A549 treated with dexamethasone at 1 μM for 4 hours (cell line): ENCODE measurements at places on chromosomes 7 and 10. TPM values are rescaled to one million over a fixed set of nuclear protein-coding genes. Genes with fewer than 3 reads are reported as not detected.

The VPS26A gene
- total RNA-seq = 51.2 to 66.6 TPM (median 54.1 TPM) in 5 replicates

The POU6F2 gene
- not detected in 5 replicates for total RNA-seq

The ABCB4 gene
- total RNA-seq = 0.02 to 0.12 TPM (median 0.04 TPM) in 3 of 5 replicates, not detected in the others

The PDK4 gene
- total RNA-seq = 23.4 to 37.9 TPM (median 29.4 TPM) in 5 replicates

The NUDCD3 gene
- total RNA-seq = 45.8 to 63.0 TPM (median 56.1 TPM) in 5 replicates

The VPS37D gene
- 3.1 to 5.0 TPM (median 4.5 TPM) in 5 replicates for total RNA-seq
